ENCODE measurements at places on chromosomes 3 and 15.

DNA sequence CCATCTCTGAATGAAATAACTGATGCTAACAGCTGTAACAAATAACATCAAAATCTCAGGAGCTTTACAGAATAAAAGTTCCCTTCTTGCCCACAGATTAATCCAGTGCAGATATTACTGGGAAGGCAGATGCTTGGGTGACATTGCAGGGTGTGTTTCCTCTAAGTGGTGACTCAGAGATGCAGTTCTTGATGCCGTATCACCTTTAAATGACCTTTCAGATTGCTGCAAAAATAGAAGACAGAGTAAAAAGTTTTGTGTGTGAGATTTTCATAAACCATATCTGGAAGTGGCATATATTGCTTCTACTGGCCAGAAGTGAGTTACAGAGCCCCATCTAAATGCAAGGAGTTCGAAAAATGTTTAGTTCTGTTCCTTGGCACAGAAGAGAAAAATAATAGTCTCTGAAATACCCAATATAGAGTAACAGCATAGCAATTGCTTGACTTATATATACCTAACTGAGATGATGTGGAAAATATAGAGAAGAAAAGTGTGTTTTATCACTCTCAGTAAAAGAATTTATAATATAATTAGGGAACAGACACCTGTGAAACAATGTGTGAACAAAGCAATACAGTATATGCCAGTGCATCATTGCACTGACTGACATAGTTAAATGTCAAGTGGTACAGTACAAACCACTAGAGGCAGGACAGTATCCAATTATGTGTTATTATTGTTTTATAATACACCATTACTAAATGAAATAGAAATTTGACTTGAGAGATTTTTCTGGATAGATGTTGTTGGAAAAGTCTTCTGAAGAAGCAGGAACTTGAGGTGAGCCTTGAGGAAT lies 430.7 kb upstream of the CBLB start:
- DNase-seq, result no peak

- no peak for DNase-seq
These were observed 901 bp downstream of the ALS2CL start for GRCh38 chr3:46692566-46692990.

GRCh38 chr15:59668556-59668955 lies 11.2 kb upstream of the GTF2A2 start:
- no peak for DNase-seq

- no peak for DNase-seq
These were observed 24.5 kb upstream of the BCL6 start for GRCh38 chr3:187769771-187770170.

DNA sequence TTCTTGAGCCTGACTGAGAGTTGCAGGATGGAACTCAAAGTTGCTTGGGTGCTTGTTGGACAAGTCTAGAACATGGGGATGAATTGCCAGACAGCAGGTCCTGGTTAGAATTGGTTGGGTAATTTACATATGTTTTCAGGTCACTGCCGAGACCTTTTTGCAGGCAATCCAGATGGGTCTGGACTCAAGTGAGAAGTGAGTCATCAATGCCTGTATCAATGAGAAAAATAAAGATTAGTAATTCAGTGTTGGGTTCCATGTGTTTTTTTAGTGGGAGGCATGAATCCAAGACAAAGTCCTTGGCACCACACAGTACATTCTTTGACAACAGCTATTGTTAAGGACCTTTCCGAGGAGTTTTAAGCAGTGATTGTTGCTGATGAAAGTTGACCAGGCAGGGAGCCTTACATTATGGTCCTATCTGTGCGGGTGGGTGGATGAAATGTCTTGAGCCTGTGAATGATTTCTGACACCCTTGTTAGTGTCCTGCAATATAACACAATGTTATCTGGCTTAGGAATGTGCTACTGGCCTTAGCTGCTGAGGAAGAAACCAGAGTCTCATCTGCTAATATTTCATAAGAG lies 77.7 kb downstream of the CRYGS start:
- DNase-seq, result no peak

GRCh38 chr3:25009665-25010064 lies 418.4 kb upstream of the RARB start:
- no peak for DNase-seq

DNA sequence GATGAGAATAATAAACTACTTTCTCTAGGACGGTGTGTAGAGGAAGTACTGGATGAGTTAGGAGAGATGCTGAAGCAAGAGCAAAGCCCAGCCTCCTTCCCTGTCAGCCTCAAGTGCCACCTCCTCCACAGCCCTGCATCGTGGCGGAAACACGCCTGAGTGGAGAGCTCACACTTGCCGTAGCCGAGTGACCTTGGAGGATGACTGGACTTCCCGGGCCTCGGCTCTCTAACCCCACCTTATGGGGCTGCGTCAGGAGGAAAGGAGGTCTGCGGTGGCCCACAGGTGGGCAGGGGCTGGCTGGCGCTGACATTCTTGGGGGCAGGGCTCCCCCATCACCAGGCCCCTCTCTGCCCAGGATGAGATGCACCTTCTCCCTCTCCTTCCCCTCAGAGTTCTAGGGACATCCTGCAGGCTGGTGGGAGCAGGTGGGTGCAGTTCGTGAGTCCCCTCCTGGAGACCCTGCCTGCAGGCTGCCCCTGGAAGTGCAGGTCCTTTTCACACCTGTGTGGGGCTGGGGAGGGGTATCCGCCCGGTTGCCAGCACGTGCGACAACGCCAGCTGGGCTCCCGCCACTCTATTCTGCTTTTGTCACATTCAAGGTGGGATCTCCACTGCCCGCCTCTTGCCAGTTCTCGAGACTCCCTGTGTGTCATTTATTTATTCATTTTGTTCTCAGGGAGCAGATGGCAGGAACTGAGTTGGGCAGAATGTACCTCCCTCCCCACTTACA lies 175.2 kb downstream of the MEGF11 start:
- DNase-seq, result no peak

Data from testis (tissue), 5 donors.